ENCODE measurements at places on chromosomes 2 and 18.
A peak's percentile ranks its signal among the peaks of the same experiment; 100 is the strongest.

DNA sequence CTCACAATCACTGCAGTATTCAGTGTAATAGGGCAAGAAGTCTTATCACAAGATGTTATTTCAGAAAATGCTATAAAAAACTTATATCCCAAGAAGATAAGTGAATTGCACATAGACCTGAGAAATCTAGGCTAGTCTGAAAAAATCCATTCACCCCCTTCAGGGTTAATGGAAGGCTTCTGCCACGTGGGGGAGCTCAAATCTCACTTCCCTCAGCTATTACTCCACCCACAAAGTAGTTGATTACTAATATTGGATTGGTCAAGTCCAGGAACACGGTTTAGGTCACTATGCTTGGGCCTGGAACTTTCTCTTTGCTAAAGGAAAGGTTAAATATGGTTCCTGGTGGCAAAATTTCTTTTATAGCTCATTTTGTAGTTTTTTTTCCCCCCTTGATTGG lies 51.2 kb upstream of the ADAM23 start:
- no peaks in the 10 kb centered on the region for H3K36me3 ChIP-seq
- peaks cover 22% of the 10 kb centered on the region for H3K4me1 ChIP-seq
- no peak overlapping the region for H3K4me3 ChIP-seq
- no peak for DNase-seq
- no peak overlapping the region for H3K27ac ChIP-seq
- no peaks in the 10 kb centered on the region for H3K27me3 ChIP-seq

DNA sequence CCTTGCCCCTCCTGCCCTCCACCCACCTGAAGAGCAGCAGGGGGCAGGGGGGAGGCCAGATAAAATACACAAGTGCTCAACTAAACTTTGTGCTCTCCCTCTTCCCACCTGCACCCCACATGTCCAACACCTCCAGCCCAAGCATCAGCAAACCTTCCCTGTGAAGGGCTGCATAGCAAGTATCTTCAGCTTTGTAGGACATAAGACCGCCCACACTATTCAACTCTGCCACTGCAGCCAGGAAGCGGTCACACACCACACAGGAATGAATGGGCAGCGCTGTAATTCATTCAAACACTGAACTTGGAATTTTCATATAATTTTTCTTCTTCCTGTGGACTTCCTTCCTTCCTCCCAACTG lies 27.5 kb downstream of the TFCP2L1 start:
- H3K4me1 ChIP-seq, result no peaks in the 10 kb centered on the region
- no peaks in the 10 kb centered on the region for H3K27me3 ChIP-seq
- no peak for DNase-seq
- no peak overlapping the region for H3K4me3 ChIP-seq

DNA sequence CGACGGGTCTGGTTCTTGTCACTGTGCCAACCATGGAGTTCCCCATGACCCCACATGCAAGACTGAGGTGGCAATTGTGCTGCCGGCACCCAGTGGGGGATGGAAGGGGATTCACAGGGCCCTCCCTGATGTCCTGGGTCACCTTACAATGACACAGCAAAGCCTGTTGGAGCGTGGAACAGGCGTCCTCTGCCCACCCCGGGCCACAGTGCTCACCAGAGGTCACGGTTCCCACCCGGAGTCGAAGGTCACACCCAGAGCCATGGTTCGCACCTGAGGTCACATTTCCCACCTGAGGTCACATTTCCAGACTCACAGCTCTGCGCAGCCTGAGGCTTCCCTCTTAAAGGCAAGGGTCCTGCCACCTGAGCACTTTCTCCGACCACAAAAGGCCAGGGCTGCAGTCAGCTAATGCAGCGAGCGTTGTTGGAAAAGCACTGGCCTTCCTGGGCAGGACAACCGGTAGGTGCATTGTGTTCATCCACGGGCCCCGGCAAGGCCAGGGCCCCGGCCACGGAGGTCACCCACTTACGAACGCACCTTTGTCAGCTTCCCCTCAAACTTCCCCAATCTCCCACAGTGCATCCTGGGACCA lies 24.0 kb downstream of the KIF1A start:
- no peak for DNase-seq
- peaks cover 68% of the 10 kb centered on the region for H3K27me3 ChIP-seq
- no peaks in the 10 kb centered on the region for H3K36me3 ChIP-seq
- H3K4me3 ChIP-seq, result no peak overlapping the region
- no peak overlapping the region for H3K27ac ChIP-seq
- peaks cover 4% of the 10 kb centered on the region for H3K4me1 ChIP-seq

DNA sequence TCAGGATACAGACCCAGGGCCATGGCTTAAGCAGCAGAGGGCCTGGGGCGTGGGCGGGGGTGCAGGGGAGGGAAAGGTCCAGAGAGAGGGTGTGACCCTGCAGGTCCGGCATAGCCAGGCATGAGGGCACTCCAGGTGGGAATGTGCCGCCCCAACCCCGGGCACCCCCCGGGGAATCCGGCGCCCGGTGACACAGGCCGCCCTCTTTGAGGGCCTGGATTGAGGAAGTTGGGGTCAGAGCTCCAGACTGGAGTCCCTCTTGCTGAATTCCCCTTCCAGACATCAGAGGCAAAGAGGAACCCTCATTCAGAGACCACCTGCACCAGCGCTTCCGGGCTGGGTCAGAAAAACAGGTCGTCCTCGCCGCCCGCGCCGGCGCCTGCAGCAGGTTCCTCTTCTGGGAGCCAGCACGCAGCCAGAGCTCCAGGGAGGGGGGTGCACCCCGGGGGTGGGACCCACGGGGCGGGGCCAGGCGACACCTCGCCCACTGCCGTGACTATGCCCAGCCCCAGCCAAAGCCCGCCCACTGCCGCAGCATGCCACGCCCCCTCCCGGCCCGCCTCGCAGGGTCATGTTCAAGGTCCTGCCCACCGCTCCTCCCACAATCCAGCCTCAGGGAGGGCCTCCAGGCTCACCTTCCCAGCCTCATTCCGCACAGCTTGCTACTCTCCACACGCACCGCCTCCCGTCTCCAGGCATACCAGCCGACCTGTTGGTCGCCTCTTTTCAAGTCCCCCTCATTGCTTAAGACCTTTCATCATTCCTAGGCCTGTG lies 98.3 kb upstream of the ID2 start:
- H3K27ac ChIP-seq, result peak overlapping the region; percentile 39
- H3K4me1 ChIP-seq, result no peaks in the 10 kb centered on the region
- DNase-seq, result peak; percentile 70
- H3K4me3 ChIP-seq, result no peak overlapping the region

- H3K27me3 ChIP-seq, result no peaks in the 10 kb centered on the region
- DNase-seq, result no peak
- H3K27ac ChIP-seq, result no peak overlapping the region
- H3K36me3 ChIP-seq, result no peaks in the 10 kb centered on the region
- H3K4me3 ChIP-seq, result no peak overlapping the region
Observed at GRCh38 chr2:28271919-28272250, 120.8 kb upstream of the FOSL2 start.
